Occipital lobe (tissue), 3 donors: ENCODE measurements at places on chromosomes 12 and 14.

- no peak for DNase-seq
Observed at GRCh38 chr12:47941475-47941780, 22.0 kb upstream of the TMEM106C start.

DNA sequence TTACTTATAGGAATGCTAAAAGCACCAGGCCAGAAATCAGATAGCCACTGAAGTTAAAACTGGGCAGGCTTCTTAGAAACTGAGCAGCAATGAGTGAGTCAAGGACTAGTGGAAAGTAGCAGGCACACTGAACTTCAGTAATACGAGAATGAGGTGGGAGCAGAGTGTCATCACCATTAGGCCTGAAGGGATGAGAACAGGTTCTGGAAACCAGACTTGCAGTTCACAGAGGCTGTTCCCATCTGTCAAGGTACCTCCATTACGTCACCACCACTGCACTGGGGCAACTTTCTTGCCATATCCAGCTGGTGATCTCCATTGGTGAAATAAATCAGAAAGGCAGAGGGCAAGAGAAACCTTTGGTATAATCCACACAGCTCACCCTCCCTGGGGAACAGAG, 15.6 kb downstream of the ZNF10 start:
- DNase-seq = no peak

GRCh38 chr12:85657836-85658630, 178.2 kb downstream of the RASSF9 start:
- DNase-seq = no peak

GRCh38 chr14:74963705-74964271, 8.4 kb upstream of the PGF start:
- DNase-seq = no peak

- no peak for DNase-seq
Observed at GRCh38 chr12:16090974-16091373, 179.8 kb downstream of the DERA start.

GRCh38 chr14:88198446-88198845, 124.6 kb downstream of the KCNK10 start:
- DNase-seq = no peak

- no peak for DNase-seq
Observed at GRCh38 chr14:54890788-54891187, 11.8 kb downstream of the GCH1 start.

DNA sequence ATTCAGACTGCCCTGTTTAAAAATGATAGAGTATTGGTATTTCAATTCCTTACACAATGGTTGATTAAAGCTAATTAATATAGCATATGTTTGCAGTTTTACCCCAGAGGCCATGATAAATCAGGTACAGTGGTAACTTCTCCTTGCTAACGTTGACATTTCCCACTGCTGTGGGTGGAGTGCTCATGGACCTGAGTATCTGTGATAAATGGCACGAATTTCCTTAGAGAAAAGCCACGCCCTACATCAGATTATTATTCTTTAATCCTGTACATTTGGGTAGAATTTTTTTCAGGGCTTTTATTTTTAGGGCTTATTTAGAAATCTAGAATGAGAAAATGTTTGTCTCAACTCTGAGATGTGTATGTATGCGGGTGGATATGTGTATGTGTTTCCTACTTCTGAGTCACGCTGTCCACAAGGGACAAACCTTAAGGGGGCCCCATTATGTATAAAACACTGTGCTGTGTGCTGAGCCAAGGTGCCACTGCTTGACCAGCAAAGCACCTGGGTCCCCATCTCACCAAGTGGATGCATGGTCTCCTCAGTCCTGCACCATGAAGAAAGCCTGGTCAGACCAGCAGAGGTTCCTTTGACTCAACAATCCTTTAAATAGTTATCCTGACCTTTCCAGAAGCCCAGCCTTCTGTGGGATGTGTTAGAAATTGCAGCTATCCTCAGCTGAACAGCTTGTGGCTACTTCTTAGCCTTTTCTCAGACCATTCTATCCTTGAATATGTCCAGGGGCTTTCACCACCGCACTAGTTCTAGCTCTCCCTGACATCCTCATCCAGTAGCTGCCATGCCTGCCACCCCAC, 57.9 kb upstream of the STK38L start:
- DNase-seq = no peak

GRCh38 chr14:104390221-104390931, 189.2 kb upstream of the C14orf180 start:
- no peak for DNase-seq

- no peak for DNase-seq
Observed at GRCh38 chr14:105226198-105226597, 22.1 kb upstream of the BTBD6 start.

DNA sequence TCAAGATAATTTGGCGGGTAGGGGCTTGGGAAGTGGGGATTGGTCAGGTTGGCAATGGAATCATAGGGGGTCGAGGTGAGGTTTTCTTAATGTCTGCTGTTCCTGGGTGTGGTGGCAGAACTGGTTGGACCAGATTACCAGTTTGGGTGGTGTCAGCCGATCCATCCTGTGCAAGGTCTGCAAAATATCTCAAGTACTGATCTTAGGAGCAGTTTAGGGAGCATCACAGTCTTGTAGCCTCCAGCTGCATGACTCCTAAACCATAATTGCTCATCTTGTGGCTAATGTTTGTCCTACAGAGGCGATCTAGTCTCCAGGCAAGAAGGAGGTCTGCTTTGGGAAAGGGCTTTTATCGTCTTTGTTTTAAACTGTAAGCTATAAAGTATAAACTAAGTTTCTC, 868.4 kb downstream of the DIO2 start:
- no peak for DNase-seq

DNA sequence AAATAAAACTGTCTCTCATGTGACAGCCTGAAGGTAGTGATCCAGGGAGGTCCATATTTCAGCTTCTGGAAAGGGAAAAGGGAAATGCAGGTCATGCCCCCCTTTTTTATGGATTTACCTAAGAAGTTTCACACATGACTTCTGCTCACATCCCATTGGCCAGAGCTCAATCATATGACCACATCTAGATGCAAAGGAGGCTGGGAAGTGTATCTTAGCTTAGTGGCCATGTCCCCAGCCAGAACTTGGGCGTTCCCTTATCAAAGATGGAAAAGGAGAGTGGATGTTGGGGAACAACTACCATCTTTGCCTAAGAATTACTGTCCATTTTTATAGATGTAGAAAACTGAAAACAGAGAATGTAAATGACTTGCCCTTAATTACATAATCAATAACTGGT, 26.5 kb upstream of the CRADD start:
- DNase-seq = no peak

GRCh38 chr12:47269916-47270315, 190.2 kb upstream of the AMIGO2 start:
- DNase-seq = no peak

DNA sequence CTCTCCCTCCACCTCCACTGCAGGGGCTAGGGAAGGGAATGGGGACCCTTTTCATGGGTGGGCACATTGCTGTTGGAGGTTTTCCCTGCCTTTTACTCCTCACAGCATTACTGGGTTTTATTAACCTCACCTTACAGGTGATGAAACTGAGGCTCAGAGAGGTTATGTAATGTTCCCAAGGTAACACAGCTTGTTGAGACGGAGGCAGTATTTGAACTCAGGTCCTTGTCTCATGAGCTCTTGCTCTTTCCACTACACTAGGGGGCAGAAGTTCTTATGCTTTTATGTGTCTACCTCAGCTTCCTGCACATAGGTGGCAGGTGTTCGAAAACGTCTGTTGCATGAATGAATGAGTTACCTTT, 11.7 kb downstream of the CISTR start:
- DNase-seq = no peak

DNA sequence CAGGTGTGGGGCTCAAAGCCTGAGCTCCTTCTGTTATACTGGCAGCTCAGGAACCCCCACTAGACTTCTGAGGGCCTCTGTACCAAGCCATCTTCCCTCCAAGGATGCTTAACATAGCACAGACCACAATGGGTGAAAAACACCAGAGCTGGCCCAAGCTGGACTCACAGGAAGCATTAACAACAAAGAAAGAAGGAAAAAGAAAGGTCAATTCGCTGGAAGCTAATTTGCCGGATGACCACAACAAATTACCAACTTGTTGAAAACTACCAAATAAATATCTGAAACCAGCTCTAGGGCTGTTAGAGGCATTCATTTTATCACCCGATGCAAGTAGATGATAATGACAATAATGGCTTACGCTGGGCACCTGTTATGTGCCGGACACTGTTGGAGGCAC, 48.7 kb downstream of the RBM19 start:
- DNase-seq = no peak
